ENCODE measurements at places on chromosomes 5 and 9.

DNA sequence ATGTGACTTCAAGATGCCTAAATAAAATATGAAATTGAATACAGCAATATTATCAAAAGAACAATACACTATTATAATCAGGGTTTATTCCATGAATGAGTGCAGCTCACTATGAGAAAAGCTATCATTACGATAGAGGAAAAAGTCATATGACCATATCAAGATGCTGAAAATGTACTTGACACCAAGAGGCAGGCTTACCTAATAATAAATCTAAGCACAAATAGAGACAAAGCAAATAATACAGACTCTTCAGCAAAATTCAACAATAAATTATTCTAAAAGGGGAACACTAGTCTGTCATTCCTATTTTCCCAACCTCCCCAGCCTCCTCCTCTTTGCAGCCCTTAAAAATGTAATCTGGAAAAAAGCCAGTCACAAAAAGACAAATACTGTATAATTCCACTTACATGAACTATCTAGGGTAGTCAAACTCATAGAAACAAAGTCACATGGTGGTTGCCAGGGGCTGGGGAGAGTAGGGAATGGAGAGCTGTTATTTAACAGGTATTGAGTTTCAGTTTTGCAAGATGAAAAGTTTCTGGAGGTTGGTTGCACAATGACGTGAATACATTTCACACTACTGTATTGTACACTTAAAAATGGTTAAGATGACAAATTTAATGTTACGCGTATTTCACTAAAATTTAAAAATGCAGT, 148.4 kb downstream of the NFIB start:
- DNase-seq = no peak

- DNase-seq = no peak
Observed at GRCh38 chr9:35533398-35533797, 43.5 kb downstream of the RUSC2 start.

DNA sequence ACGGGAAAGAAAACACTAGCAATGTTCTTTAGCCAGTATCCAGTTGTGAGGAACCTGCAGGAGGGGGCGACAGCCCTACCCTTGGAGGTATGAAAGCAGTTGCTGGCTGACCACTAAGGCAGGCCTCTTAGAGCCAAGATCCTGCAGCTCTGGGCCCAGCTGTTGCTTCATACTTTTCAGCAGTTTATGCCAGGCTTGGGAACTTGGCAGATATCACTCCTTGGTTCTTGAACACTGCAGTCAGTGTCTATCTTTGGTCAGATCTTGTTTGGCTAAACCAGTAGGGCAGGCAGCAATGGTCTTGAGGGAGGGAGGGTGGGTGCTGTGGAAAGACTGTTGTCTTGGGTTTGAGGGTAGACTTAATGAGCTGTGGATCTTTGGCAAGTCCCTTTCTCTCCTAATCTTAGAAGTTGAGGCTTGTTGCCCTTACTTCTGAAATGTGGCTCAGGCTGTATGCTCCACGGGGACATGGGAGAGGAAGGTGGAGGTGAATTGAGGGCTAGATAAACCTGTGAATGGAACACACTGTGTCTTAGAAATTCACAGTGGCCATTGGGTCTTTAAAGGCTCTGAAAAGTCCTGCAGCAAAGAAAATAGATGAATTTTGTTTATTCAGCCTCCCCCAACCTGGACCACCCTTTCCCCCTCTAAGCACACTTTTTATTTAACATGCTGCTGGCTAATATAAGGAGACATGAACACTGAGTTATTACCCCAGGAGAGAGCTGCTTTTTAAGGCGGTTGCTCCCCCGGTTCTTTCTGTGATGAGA, 37.5 kb downstream of the ZNF618 start:
- DNase-seq = no peak

DNA sequence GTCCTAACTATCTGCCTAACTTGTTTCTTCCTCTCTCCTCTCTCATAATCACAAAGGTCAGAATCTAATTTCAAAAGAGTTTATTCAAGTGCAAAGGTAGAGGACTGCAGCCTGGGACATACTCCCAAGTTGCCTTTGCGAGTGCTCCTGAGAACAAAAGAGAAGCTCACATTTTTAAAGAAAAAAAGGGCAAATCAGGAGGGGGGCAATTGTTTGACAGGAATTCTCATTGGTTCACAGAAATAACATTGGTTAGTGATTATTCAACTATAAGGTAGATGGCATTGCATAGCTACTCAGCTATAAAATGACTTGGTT, 108.1 kb upstream of the RAI14 start:
- no peak for DNase-seq

GRCh38 chr9:90789862-90790261, 11.8 kb upstream of the SYK start:
- no peak for DNase-seq

- peak; percentile 97 for DNase-seq
Observed at GRCh38 chr9:137086531-137087408, at the start of gene MAN1B1. Gene MAN1B1, plus strand, starts transcription at chr9:137086985. Its CDS starts 15 bp downstream, at chr9:137087000.

- no peak for DNase-seq
Observed at GRCh38 chr5:34014626-34015025, 6.8 kb upstream of the AMACR start.

DNA sequence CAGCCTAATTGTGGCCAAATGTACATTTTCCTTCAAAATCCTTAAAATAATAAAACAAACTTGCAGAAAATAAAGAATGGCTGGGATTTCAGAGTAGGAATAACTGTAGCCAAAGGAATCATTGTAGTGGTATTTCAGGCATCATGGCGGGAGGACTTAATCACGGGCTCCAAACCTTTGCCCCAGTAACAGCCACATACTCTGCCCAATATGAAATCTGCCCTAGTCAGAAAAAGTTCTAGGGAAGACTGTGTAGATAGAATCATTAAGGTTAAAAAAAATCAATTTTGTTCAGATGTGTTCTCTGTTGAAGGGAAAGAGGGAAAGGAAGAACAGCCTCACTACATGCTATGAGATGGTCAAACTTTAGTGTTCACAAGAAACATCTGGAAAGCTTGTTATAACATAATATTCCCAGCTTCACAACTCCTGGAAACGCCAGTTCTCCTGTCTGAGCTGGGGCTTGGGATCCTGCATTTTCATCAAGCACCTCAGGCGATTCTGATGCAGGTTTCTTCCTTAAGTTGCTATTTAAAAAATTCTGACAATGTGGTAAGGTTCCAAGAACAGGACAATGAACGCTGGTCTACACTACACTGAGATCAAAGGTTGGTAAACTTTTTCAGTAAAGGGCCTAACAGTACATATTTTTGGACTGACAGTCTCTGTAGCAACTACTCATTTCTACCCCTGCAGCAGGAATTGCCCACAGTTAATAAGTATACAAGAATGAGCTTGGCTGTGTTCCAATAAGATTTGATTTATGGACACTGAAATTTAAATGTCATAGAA, 87.9 kb downstream of the CEMIP2 start:
- no peak for DNase-seq

DNA sequence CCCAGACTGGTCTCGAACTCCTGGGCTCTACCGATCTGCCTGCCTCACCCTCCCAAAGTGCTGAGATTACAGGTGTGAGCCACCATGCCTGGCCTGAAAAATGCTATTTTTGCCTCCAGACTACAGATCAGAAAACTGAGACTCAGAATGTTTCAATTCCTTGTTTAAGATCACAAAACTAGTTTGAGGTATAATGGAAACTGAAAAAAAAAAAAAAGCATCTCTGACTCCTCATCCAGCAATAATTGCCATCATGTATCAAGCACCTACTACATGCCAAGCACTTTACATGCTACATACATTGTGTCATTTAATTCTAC, 35.6 kb downstream of the PLAC8L1 start:
- DNase-seq = no peak

DNA sequence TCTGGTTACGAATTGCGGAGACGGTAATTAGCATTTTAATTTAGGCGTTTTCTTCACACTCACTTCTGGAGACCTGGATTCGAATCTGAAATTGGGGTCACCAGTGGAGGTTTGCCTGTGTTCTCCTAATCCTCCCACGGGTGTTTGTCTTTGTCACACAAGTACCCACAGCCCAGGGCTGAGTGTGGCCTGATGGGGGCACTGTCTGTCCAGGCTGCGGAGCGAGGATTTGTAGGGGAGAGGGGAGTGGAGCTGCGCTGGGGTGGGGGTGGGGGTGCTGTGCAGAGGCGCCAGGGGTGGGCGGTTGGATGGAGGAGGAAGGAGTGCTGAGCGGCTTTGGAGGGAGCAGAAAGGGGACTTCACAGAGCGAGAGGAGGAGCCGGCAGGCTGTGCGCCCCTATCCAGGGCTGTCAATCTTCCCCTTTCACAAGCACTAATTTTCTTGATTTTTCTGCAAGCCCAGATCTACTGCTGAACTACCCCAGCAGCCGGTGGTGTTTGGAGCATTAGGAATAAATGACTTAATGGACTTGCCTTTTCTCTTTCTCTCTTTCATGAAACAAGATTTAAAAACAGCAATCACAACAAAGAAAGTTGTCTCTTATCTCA, 53.1 kb downstream of the TSPAN17 start:
- DNase-seq = no peak

- DNase-seq = no peak
Observed at GRCh38 chr9:124878518-124878917, 16.6 kb downstream of the ARPC5L start.

DNA sequence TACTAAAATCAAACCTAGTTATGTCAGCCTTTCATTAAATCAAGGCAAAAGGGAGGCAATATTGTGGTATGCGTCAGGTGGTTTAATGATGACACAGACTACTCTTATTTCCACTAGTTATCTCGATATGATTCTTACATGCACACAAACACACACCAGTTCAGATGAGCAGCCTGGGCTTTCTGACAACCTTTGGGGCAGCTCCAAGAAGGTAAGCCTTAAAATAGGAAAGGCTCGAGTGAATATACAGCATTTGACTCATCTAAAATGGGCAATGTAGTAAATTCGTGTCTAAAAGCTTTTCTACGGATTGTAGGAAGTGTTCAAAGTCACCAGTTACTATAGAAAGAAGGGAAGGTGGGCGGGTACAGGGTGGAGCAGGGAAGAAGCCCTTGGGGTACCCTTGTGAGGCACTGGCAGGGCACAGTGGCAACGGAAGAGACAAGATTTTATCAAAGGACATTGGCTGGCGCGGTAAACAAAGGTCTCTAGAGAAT, 1.9 kb downstream of the ANKH start:
- no peak for DNase-seq

DNA sequence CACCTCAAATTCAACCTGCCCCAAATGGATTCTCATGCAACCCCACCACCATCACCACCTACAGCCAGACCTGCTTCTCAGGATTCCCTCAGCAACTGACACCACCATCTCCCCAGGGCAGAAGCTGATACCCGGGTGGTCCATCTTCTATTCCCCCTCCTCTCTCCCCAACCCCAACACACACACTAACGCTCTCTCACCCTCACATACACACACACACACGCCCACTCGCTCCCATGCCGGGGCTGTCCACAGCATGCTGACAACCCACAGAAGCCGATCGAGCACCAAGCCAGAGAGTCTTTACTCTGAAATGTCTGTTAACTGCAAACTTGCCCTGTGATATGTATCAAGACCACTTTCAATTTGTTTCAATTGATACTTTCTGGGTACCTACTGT, 28.4 kb downstream of the B4GALT1 start:
- DNase-seq = no peak

GRCh38 chr5:1761453-1761755, 38.2 kb downstream of the MRPL36 start:
- no peak for DNase-seq

DNA sequence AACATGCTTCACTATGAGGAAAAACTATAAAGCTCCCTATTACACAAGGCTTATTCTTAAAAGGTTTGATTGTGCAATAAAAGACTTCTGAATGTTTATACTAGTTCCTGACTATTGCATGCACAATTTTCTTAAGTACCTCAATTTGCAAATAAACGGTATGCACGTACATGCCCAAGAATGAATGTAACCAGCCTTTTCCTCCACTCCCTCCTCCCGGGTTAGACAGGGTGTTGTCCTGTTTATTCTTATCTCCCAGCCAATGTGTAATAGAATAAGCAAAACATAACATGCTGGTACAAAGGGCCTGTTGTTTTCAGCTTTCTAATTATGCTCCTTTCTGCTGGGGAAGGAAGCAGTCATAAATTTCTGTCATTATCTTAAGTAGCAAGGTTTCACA, 79.1 kb downstream of the AOPEP start:
- DNase-seq = no peak
